PC-9 (cell line): ENCODE measurements at places on chromosomes 1 and 21. TPM values are rescaled to one million over a fixed set of nuclear protein-coding genes. Genes with fewer than 3 reads are reported as not detected.

- H3K36me3 ChIP-seq = no peaks in the 10 kb centered on the region
- H3K27me3 ChIP-seq = peaks cover 11% of the 10 kb centered on the region
- DNase-seq = no peak
- H3K4me1 ChIP-seq = no peaks in the 10 kb centered on the region
Measured at GRCh38 chr1:4468804-4469514, 185.4 kb upstream of the AJAP1 start.

DNA sequence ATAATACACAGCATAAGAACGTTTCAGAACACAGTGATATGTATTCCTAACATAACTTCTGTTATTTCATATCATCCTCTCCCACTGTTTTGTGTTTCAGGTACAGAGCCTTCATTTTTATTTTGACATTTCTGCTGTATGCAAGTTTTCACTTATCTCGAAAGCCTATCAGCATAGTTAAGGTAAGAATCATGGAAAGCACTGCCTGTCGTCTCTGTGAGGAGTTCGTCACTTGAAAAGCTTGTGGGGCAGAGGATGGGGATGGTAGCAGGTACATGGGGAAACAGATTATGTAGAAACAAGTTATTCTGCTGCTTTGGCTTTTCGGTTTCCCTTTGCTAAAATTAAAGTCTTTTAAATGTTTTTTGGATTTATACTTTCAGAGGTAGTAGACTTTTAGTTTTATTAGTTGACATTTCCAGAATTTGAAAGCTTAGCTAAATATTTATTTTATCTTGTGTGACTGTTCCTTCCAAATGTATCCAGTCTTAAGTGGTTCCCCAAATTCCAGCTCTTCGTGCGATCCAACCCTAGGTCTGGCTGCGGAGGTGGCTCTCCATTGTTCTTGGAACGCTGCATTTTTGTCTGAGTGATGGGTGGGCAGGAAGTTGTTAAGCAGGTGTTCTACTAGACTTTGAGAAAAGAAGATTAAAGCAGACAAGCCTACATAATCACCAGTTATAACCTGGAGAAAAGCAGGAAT lies 12.2 kb downstream of the SLC37A1 start:
- H3K27me3 ChIP-seq = no peaks in the 10 kb centered on the region
- no peak overlapping the region for H3K27ac ChIP-seq
- H3K36me3 ChIP-seq = no peaks in the 10 kb centered on the region; the same call in 1 of the 2 replicates
- DNase-seq = no peak
- H3K4me3 ChIP-seq = no peak overlapping the region

- H3K36me3 ChIP-seq = no peaks in the 10 kb centered on the region
- DNase-seq = no peak
- no peak overlapping the region for H3K4me3 ChIP-seq
- H3K27me3 ChIP-seq = no peaks in the 10 kb centered on the region
Measured at GRCh38 chr1:184605941-184606340, 148.7 kb downstream of the EDEM3 start.

The RPTN gene
- total RNA-seq = not detected in 2 replicates
